K562 (cell line): ENCODE measurements at places on chromosomes 7 and 10. TPM values are rescaled to one million over a fixed set of nuclear protein-coding genes. Genes with fewer than 3 reads are reported as not detected.

- DNase-seq, result no peak
These were observed 24.0 kb upstream of the VWA2 start for GRCh38 chr10:114215033-114215432.

The AS3MT gene
- total RNA-seq, result 0.25 and 0.29 TPM in 2 replicates

The HTRA1 gene
- total RNA-seq, result 0.11 and 0.16 TPM in 2 replicates

The EPHB6 gene
- 13.2 and 19.1 TPM in 2 replicates for total RNA-seq

The HOXA1 gene
- total RNA-seq, result not detected in 2 replicates

DNA sequence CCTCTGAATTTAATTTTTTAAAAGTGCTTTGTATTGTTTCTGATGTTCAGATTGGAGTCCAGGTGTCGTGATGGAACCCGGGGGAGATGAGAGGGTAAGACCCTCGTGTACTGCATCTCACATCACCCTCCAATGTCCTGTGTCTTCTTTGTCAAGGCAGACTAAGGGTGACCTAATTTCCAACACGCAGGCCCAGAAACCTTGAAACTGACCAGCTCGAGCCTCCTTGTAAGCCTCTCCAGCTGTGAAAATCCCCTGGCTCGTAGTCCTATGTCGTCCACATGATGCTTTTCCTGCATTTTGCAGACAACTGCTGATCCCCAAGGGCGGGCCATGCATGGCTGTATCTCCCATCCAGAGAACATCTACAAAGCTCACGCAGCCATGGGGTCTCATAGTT is 220.2 kb downstream of the ARHGAP12 start:
- DNase-seq, result no peak

GRCh38 chr7:54904986-54905385 is 113.8 kb upstream of the EGFR start:
- no peak for DNase-seq

DNA sequence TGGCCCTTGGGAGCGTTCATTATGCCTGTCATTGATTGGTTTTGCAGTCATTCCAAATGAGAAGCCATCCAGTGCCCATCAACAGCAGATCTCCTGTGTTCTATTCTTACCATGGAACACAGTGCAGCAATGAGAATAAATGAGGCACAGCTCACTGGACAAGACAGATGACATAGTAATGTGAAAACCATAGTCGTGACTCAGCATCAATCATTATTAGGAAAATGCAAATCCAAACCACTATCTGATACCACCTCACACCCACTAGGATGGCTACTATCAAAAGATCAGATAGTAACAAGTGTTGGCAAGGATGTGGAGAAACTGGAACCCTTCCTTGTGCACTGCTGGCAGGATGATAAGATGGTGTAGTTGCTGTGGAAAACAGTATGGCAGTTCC is 144.7 kb downstream of the ARHGAP22 start:
- no peak for DNase-seq

DNA sequence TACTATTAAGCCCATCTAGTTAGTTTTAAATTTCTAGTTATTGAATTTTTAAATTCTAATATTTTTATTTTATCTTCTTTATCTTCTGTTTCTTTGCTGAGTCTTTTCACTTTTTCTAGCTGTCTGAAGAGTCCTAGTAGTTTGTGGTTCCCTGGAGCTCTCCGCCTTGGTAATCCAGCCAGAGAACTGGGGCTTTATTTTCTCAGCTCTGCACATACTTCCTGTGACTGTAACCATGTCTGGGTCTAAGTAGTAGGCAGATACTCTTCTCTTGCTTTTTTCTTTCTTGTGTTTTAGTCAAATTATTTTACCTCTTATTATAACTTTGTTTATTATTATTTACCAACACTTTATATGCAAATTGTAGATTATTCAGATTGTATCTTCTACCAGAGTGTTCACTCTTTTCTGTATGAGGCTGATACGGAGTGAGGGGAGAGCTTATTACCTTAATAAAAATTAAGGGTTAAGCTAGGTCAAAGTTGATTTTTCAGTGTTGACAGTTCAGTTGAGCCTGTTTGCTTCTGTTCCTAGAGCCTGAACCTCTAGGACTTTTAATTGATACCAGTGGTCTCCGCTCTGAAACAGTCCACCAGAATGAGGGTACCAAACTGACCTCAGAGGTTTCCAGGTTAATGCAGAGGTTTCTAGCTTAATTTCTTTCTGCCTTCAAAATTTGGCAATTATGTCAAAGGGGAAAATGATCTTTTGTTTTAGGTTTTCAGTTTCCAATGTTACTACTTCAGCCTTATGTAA is 155.4 kb downstream of the ADK start:
- DNase-seq, result no peak
